Sigmoid colon (tissue), 7 donors: ENCODE measurements at places on chromosomes 11 and 22. TPM values are rescaled to one million over a fixed set of nuclear protein-coding genes. Genes with fewer than 3 reads are reported as not detected.

The APOBEC3A gene
- 0.60 TPM for polyA plus RNA-seq

The MMP12 gene
- 209 TPM for polyA plus RNA-seq

The ROBO4 gene
- polyA plus RNA-seq: 1.2 TPM

The C11orf97 gene
- not detected for polyA plus RNA-seq

The ADAMTS15 gene
- 0.46 TPM for polyA plus RNA-seq

The SMTNL1 gene
- polyA plus RNA-seq: not detected

The PRR5 gene
- polyA plus RNA-seq: 35.6 TPM

The RIBC2 gene
- 1.5 TPM for polyA plus RNA-seq

The OR51D1 gene
- not detected for polyA plus RNA-seq

The KDM4D gene
- polyA plus RNA-seq: 0.55 TPM

The CBLIF gene
- polyA plus RNA-seq: 0.28 TPM

The SCGB1A1 gene
- not detected for polyA plus RNA-seq

The ELFN2 gene
- polyA plus RNA-seq: 0.31 TPM
